BJ (cell line): ENCODE measurements at places on chromosomes 11 and 22. TPM values are rescaled to one million over a fixed set of nuclear protein-coding genes. Genes with fewer than 3 reads are reported as not detected.

DNA sequence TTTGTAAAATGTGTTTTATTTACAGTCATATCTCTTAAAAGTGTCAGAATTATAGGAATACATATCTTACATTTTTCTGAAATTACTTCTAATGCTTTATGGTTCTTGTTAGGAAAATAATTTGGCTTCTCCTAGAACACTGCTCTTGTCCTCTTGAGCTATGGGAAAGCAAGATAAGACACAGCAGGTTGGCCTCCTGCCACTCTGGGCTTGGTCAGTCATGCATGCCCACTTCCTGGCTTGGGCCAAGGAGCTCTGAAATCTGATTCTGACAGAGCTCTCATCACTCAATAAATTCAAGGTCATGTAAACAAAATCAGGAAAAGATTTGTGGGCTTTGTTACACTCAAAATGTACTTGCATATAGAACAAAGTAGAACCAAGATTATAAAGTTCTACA, 1036.0 kb downstream of the OPCML start:
- no peak for DNase-seq

DNA sequence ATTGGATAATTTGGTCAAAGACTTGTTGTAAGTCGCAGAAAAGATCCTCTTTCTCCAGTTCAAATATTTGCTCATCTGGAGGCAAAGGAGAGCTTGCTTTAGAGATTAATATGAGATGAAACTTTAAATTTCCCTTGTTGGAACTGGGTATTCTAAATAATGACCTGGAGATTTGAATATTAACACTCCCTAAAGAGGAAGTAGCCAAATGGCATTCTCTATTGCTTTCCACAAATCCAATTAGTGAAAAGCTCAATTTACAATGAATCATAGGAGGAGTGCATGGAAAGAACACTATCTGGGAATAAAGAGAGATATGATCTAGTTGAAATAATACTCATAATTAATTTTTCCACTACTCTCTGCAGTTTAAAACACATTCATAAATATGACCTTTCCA, 641.6 kb upstream of the TENM4 start:
- DNase-seq: no peak

DNA sequence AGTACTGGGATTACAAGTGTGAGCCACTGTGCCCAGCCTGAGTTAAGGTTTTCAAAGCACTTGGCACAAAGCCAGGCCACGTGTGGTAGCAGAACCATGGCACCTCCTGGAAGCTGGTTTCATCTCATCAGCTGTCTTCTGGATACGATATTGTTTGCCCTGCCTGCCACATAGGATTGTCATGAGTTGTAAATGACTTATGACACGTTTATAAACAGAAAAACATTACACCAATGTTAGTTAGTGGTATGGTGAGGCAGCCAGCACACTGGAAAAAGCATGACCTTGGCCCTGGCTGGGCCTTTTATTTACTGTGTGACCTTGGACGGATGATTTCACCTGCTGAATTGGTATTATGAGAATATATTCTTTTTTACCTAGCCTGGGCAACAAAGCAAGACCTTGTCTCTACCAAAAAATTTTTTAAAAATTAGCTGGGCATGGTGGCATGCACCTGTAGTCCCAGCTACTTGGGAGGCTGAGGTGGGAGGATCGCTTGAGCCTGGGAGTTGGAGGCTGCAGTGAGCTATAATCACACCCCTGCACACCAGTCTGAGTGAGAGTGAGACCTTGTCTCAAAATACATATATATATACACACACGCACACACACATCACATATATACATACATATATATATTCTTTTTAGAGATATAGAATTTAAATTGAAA, 24.0 kb upstream of the MYH9 start:
- no peak for DNase-seq

GRCh38 chr11:26575946-26576345, 3.9 kb upstream of the MUC15 start:
- no peak for DNase-seq

Gene CDON
- 1.5 TPM in 2 replicates for polyA plus RNA-seq

DNA sequence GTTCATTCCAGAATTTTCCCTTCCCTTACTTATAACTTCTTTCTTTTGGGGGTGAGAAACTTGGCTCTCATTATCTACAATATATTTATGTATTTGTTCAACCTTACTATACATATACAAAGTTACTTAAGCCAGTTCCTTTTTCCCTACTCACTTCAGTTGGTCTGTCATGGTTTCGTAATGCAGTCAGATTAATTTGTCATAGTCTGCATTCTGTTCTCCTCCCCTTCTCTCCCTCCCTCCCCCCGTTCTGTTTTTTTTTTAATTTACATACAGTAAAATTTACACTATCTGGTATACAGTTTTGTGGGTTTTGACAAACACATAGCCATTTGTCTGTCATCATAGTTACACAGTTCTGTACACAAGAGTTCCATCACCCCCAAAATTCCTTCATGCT, 71.8 kb upstream of the ADORA2A start:
- DNase-seq: no peak

Gene INSC
- polyA plus RNA-seq: 0.10 TPM in 1 of 2 replicates, not detected in the other

DNA sequence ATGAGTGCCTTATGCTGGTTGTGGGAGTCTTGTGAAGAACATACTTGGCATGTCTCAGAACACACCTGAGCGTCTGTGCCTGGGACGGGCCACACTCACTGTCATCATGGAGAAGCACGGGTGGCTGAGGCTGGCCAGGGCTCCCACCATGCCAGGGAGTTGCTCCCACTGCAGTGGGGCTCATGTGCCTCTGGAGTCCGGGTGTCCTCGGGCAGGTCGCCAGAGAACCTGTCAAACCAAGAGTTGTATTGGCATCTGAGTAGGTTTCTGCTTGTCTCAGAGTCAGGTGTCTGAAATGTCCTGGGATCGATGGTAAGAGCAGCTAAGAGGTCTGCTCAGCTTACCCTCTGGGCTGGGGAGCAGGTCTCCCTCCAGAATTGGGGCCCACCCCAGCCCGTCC, 92.1 kb downstream of the BCR start:
- no peak for DNase-seq

Gene RBMXL2
- polyA plus RNA-seq: not detected in 2 replicates

GRCh38 chr22:26481112-26481693, 2.4 kb downstream of the HPS4 start:
- DNase-seq: no peak

GRCh38 chr11:130145311-130145812, 14.2 kb upstream of the ST14 start:
- no peak for DNase-seq

DNA sequence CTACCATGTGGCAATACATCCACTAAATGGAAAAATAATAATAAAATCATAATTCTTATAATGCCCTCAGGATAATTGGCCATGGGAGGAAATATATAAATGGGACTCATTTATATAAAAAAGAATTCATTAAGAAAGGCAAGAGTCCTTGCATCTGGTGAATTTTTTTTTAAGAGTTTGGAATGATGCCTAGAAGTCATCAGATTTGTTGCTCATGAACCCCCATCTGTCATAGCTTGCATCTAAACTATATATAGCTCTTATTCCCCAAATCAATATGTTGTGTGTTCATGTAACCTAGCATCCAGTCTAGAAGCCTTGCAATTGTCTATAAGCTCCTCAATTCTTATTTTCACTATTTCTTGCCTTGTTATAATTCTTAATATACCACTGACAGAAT, 75.9 kb downstream of the CADM1 start:
- DNase-seq: no peak

- DNase-seq: no peak
Observed at GRCh38 chr11:71946144-71946571, 17.3 kb downstream of the RNF121 start.

DNA sequence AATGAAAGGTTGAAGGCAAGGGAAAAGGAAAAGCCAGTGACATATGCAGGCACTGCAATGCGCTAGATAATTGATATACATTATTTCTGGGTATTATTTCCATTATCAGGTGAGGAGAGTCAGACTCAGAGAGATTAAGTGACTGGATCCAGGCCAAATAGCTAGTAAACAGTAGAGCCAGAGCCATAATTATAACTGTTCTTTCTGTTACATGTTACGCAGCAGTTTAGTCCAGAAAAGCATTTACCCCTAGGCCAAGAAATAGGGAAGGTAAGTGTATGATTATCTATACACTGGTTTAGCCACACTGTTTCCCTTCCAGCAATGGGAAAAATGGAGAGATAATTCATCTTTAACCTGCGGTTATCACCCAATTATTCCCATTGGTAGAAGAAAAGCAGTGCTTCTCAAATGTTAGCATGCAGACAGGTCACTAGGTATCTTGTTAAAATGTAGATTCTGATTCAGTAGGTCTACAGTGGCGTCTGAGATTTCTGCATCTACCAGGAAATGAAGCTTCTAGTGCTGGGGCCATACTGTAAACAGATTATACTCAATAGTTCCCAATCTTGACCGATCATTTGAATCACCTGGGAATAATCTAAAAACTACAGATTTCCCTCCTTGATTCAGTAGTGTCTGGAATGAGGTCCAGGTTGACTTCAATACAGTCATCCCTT, 69.4 kb downstream of the RBFOX2 start:
- no peak for DNase-seq

DNA sequence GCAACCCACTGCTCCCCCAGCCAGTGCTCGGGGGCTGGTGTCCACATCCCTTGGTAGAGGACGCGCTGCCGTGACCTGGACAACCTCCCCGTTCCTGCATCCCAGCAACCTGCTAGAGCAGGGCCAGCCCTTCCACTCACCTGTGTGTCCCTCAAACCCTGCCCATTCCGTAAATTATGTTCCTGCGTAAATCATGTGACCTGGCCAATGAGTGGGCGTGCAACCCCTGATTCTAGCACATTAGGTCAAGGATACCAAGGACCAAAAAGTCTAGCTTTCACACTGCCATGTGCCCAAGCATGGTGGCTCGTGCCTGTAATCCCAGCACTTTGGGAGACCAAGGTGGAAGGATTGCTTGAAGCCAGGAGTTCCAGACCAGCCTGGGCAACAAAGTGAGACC, 25.7 kb downstream of the CD5 start:
- no peak for DNase-seq

Gene OR52A1
- polyA plus RNA-seq: not detected in 2 replicates

GRCh38 chr11:69157156-69157821, 1.6 kb downstream of the SMIM38 start:
- DNase-seq: no peak

DNA sequence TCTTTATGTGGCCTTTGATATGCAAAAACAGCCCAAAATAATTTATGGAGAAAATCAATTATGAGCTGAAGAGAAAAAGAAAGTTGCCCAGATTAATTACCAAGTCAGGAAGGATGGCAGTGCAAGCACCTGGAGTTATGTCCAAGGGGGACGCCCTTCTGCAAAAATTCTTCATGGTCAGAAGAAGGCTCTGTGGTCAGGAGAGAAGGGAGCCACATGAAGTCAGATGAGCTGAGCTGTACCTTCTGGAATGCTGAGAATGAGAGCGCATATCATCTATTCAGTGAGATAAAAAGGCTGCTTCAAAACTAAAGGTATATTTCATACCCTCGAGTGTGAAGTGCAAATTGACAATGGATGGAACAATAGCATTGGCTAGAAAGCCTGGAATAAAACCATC, 607.4 kb downstream of the NTM start:
- DNase-seq: peak; percentile 9

GRCh38 chr11:22216940-22217339, 24.1 kb downstream of the ANO5 start:
- DNase-seq: no peak

GRCh38 chr22:41217553-41218157, 12.5 kb downstream of the L3MBTL2 start:
- peak; percentile 62 for DNase-seq

DNA sequence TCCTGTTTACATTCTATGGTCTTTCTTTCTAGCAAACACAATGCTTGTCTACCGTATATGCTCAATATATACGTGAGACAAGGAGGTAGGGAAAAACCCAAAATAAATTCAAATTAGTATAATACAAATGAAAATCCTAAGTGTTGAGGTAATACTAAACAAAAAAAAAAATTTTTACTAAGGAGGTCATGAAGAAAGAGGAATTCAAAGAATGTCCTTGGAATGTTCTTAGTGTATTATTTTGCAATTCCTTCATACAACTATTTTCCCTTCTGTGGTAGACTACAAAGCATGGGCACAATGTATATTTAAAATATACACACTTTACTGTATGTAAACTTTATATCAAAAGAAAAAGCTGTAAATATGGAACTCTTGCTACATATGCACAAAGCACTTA, 36.4 kb downstream of the PIK3C2A start:
- DNase-seq: peak; percentile 17

DNA sequence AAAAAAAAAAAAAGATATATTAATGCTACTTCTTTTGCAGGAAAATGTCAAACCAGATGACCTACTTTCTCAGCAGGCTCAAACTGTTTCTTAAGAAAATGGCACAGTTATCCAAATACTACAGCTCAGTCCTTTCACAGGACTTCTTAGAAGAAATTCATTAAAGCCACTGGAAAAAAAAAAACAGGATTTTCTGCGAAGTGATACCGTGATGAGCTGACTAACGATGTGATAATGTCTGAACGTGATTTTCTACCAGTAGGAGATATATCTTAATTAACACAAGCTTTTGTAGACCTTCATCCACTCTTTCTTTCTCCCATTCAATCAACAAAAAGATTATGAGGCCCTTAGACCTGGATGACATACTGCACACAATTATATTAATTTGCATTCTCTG, 132.4 kb downstream of the NOX4 start:
- DNase-seq: no peak

Gene BCO2
- 0.56 and 0.85 TPM in 2 replicates for polyA plus RNA-seq

GRCh38 chr11:103079833-103080232, 12.1 kb downstream of the DCUN1D5 start:
- DNase-seq: no peak

DNA sequence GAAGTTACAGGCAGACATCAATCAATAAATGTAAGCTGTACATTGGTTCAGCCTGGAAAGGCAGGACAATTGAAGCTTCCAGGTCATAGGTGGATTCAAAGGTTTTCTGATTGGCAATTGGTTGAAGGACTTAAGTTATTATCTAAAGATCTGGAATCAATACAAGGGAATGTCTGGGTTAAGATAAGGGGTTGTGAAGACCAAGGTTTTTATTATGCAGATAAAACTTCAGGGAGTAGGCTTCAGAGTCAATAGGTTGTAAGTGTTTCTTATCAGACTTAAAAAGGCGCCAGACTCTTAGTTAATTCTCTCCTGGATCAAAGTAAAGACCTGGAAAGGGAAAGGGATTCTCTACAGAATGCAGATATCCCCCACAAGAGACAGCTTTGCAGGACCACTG, 935.4 kb downstream of the TBC1D22A start:
- no peak for DNase-seq

GRCh38 chr22:40958299-40958698, 7.1 kb downstream of the RBX1 start:
- no peak for DNase-seq

Gene SDF2L1
- 10.9 and 22.8 TPM in 2 replicates for polyA plus RNA-seq

Gene OSM
- not detected in 2 replicates for polyA plus RNA-seq

DNA sequence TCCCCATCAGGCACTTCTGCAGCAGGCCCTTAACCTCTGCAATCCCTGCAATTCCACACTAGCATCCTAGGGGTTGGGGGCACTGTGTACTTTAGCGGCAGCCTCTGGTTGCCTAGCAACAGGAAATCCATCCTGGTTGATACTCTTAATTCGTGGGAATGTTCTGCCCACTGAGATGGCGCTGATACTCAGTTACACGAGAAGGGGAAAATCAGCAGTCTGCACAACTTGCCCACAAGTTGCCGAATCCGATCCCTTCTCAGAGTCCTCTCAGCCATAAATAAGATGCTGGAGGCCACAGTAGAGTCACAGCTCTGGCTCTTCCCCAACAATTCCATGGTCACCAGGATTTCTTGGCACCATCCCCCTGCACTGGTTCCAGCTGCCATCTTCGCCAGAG, 57.6 kb upstream of the CRYBB3 start:
- DNase-seq: no peak

GRCh38 chr11:69650832-69651344, 9.9 kb downstream of the CCND1 start:
- no peak for DNase-seq

Gene EML3
- polyA plus RNA-seq: 18.9 and 26.5 TPM in 2 replicates
